Spleen (tissue), 13 donors: ENCODE measurements at places on chromosomes 11 and 22. TPM values are rescaled to one million over a fixed set of nuclear protein-coding genes. Genes with fewer than 3 reads are reported as not detected.

GRCh38 chr11:68574308-68574707 is 110.0 kb upstream of the GAL start:
- no peak for DNase-seq

DNA sequence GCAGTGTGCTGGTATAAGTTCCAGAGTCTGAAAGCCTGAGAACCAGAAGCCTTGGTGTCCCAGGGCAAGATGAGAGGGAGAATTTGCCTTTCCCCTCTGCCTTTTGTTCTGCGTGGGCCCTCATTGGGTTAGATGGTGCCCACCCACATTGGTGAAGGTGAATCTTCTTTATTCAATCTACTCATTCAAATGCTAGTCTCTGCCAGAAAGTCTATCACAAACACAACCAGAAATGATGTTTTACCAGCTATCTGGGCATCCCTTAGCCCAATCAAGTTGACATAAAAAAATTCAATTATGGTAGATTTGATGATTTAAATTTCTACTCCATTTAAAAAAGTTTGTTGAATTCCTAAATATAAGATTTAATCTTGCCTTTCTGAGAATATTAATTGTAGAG is 22.2 kb downstream of the CSTPP1 start:
- no peak for DNase-seq

GRCh38 chr11:1975185-1975584 is 22.5 kb downstream of the H19 start:
- no peak for DNase-seq

DNA sequence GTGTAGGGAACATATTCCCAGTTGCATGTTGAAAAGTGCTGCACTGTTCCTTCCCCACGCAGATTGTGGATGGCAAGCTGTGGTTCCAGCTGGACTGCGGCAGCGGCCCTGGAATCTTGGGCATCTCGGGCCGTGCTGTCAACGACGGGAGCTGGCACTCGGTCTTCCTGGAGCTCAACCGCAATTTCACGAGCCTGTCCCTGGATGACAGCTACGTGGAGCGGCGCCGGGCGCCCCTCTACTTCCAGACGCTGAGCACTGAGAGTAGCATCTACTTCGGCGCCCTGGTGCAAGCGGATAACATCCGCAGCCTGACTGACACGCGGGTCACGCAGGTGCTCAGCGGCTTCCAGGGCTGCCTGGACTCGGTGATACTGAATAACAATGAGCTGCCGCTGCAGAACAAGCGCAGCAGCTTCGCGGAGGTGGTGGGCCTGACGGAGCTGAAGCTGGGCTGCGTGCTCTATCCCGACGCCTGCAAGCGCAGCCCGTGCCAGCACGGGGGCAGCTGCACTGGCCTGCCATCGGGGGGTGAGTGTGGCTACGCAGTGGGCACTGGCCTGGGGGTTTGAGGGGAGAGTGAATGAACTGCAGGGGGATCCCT is 102.7 kb upstream of the MTNR1B start:
- DNase-seq: no peak

GRCh38 chr11:120413480-120413879 is 77.3 kb downstream of the ARHGEF12 start:
- no peak for DNase-seq

- DNase-seq: no peak
These were observed 43.0 kb downstream of the DSCAML1 start for GRCh38 chr11:117754030-117754429.

DNA sequence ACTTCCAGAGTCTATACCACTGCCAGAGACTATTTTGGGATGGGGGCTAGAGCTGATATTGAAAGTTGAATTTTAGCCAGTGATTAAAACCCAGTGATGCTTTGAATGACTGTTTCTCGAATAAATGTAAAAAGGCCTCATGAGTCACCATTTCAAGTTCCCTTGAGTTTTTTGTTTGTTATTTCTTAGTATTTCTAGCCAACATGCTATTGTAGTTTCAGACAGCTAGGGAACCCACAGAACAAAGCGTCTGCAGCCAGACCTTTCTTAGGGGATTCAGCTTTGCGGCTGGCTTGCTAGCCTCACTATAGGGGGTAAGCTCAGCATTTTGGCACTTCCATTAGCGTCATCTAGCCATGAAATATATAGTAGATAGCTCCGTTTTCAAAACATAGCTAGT is 66.5 kb downstream of the DBX1 start:
- DNase-seq: no peak

DNA sequence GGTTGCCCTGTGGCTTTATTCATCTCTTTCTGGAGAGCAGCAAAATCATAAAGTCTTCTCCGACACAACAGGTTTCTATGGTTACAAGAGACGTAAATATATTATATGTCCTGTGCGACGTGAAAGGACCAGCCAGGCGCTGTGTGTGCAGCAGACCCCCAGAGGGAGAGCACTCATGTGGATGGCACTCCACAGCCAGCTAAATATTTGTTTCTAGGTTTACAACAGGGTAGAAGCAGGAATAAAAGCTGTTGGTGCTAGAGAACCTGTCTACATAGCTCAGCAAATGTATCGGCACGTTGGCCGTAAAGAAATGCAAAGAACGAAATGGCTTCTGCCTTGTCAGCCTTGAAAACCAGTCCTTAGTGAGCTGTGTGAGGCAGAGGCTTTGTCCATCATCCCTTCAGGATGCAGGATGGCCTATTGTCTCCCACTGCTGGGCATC is 133.8 kb upstream of the PITPNB start:
- no peak for DNase-seq

GRCh38 chr11:66978229-66978628 is 3.1 kb downstream of the C11orf86 start:
- no peak for DNase-seq

GRCh38 chr11:66317723-66318599 is 1.1 kb upstream of the CD248 start:
- peak; percentile 90 for DNase-seq

- DNase-seq: no peak
These were observed 562 bp downstream of the DGAT2 start for GRCh38 chr11:75768909-75769771.

DNA sequence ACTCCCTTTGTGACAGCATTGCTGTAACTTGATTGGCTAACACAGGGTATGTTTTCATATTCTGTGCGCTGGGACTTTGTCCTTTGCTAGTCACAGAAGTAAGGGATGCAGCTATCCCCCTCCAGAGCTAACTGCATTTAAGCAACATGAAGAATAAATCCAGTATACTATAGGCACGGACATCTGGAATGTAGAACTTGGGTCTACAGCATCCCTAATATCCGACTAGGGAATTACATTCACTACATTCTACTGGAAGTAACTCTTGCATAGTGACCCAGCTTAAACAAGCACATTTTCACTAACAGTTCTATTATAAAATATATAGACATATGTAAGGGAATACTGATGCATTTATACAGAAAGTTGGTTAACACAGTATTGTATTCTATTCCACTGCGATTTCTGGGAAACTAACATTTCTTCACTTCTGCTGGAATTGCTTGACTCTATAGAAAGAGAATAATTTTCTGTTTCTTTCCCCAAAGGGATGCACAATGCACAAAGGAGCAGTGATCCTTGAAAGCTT is 13.1 kb downstream of the VSIG10L2 start:
- no peak for DNase-seq

GRCh38 chr11:36295926-36296325 is at the start of gene PRR5L:
Gene PRR5L, plus strand, starts transcription at chr11:36296288. Its CDS starts 104,834 bp downstream, at chr11:36401122.
- no peak for DNase-seq

DNA sequence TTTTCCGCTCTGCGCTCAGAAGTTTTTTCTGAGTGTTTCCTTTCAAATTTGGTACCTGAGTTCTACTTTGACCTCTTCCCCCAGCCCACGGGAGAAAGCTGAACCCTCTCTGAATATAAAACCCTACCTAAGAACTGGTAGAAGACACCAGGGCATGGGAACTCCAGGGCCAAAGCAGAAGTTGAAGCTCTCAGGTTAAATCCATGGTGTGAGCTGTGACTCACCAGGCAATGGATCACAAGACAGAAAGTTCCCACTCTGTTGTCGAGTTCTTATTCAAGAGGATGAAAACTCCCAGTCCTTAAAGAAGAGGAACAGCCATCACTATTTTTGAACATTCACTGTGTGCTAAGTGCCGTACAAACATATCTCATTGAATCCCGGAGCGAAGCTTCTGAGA is 8.9 kb downstream of the TMEM218 start:
- no peak for DNase-seq

DNA sequence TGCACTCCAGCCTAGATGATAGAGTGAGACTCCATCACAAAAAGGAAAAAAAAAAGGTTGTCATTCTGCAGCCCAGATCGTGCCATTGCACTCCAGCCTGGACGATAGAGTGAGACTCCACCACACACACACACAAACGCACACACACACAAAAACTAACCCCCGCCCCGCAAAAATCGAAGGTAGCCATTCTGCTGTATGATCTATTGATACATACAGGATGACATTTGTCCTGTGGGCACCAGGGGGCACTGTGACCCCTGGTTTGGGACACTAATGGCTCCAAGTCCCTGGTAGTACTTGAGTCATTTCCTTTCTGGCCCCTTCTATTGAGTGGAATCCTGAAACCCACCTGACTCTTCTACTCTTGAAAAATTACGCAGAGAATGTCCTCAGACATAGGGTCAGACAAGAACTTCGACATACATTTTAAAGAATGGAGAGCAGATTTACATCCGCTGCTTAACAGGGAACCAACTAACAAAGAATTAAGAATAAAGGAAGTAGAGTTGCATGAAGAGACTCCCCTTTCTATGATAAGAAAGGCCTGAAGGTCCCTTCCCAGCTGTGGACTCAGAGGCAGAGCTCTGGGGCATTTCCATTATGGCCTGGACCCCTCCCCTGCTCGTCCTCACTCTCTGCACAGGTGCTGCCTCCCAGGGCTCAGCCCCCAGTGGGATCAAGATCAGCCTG is 35.0 kb upstream of the PRAME start:
- DNase-seq: peak; percentile 83

DNA sequence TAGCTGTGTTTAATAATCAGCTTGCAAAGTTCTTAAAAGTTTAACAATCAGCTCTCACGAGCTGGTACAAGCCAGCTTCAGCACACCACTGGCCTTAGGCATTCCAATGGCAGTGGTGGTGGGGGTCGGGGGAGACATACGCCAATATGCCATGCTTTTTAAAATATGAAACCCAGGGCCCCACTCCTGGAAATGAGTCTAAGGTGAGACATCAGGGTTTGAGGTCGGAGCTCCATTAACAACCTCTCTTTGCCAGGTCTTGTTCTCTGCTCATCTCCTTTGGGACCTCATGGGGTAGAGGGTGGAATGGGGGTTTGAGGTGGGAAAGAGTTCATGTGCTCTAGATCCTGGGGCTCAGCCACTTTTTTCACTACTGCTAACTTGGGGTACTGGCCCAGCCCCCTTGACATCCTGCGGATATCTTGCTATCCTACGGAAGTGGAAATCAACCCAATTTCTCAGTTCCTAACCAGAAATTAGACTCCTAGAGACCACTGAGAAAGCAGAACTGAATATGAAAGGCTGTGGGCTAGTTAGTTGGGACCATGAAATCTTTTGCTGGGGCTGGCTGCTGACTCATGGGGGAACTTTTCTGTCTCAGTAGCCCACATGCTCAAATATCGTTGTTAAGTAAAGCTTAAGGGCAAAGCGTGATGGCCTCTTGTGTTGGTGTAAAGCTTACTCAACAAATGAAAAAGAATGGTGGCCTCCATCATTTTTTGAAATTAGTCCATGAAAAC is 90.1 kb downstream of the PDHX start:
- DNase-seq: no peak

- no peak for DNase-seq
These were observed 201.5 kb downstream of the TRIM29 start for GRCh38 chr11:119936426-119936825.

DNA sequence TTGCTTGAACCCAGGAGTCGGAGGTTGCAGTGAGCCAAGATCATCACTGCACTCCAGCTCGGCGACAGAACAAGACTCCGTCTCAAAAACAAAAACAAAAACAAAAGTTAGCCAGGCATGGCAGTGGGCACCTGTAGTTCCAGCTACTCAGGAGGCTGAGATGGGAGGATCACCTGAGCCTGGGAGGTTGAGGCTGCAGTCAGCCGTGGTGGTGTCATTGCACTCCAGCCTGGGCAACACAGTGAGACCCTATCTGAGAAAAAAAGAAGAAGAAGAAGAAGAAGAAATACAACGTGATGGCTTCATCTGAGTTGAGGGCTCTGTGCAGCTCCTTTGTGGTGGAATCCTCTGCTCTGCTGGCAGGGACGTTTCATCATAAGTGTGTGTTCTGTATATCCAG is 10.0 kb upstream of the TNNT3 start:
- DNase-seq: no peak

The LRRC74B gene
- not detected for total RNA-seq

The SMC1B gene
- not detected for total RNA-seq

The FAT3 gene
- total RNA-seq: 0.26 TPM

The ADAMTS8 gene
- 1.8 TPM for total RNA-seq

The PRR33 gene
- not detected for total RNA-seq

The SLC22A9 gene
- total RNA-seq: not detected

The C11orf97 gene
- total RNA-seq: not detected

The MPZL2 gene
- 7.7 TPM for total RNA-seq

The ART5 gene
- not detected for total RNA-seq

The JAM3 gene
- total RNA-seq: 28.7 TPM

The CBLIF gene
- total RNA-seq: not detected

The TMEM132A gene
- 15.6 TPM for total RNA-seq

The CNTN5 gene
- total RNA-seq: not detected

The IGSF9B gene
- total RNA-seq: 6.6 TPM
